ENCODE measurements at places on chromosomes 5 and 9.
A peak's percentile ranks its signal among the peaks of the same experiment; 100 is the strongest.

GRCh38 chr5:75659791-75660450 is 48.7 kb downstream of the ANKDD1B start:
- no peak for DNase-seq

- DNase-seq, result no peak
Observed at GRCh38 chr9:135409286-135410200, 70.0 kb upstream of the PPP1R26 start.

GRCh38 chr5:1292846-1293415 is 1.9 kb downstream of the TERT start:
- no peak for DNase-seq

DNA sequence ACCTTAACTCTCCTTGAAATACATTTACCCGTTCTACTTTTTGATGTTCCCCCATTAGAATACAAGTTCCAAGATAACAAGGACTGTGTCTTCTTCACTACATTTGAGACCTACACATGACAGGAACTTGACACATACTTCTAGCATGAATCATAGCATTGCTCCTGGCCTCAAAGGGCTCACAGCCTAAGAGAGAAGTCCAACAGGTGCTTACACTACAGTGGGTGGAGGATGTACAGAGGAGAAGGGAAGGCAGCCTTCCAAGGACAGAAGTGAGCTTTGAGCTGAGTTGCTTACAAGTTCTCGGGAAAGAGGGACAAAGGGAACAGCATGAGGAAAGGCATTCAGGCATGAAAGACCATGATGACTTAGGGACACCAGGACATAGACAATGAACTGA is 56.9 kb upstream of the MSX2 start:
- no peak for DNase-seq

GRCh38 chr5:23260621-23261020 is 246.8 kb upstream of the PRDM9 start:
- no peak for DNase-seq

DNA sequence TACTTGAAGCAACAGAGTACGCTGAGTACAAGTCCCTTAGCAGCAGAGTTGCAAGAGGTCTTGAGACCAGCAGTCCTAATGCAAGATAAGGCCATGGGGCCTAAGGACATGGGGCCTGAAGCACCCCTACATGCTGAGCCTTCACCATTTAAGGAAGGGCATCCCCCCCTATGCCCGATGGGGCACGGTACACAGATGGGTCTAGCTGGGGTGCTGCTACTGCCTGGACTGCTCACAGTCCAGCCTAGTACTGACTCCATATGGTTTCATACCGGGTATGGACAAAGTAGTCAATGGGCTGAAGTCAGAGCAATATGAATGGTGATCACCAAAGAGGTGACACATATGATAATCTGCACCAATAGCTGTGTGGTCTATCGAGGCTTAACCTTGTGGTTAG is 178.3 kb downstream of the PDE4D start:
- DNase-seq, result no peak

DNA sequence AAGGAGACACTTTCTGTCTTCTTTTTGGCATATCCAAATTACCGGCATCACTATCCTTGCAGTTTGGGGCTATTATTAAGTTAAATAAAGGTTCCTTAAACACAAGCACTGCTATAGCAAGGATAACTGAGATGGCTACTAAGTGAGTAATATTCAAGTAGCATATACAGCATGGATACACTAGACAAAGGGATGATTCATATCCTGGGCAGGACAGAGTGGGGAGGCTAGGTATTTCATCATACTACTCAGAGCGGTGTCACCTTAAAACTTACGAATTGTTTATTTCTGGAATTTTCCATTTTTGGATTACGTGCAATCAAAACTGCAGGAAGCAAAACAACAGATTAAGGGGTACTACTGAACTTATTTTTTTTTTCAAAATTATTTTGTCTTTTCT is 54.1 kb downstream of the FER start:
- DNase-seq, result no peak

GRCh38 chr9:81032831-81033230 is 656.5 kb downstream of the TLE1 start:
- DNase-seq, result no peak

DNA sequence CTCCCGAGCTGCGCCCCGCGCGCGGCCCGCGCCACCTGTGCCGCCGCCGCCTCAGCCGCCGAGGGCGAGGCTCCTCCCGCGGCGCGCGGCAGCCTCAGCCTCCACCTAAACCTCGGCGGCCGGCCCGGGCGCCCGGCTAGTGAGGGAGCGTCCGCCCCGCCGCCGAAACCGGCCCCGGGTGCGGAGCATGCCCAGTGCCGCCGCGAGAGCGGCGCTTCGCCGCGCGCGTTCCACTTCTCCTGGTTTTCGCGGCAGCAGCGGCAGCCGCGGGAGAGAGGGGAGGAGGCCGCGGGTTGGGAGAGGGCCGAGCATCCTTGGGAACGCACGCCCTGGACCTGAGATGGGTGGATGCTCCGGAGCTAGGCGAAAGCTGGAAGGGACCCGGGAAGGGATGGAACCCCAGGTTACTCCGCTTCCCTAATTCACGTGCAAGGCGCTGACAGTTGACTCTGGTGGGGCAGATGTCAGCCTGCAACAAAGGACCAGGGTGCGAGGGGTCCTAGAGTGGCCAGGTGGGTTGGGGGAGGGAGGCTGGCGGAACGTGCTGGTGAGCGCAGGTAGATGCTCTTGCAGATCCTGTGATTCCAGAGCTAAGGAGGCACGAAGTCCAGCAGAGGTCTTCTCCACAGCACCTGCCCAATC is at the start of gene CTNND2:
CTNND2 (minus strand) TSS at position 182 of the 642 bp plus-strand sequence. CDS start 593 bp downstream, outside the sequence.
- no peak for DNase-seq

DNA sequence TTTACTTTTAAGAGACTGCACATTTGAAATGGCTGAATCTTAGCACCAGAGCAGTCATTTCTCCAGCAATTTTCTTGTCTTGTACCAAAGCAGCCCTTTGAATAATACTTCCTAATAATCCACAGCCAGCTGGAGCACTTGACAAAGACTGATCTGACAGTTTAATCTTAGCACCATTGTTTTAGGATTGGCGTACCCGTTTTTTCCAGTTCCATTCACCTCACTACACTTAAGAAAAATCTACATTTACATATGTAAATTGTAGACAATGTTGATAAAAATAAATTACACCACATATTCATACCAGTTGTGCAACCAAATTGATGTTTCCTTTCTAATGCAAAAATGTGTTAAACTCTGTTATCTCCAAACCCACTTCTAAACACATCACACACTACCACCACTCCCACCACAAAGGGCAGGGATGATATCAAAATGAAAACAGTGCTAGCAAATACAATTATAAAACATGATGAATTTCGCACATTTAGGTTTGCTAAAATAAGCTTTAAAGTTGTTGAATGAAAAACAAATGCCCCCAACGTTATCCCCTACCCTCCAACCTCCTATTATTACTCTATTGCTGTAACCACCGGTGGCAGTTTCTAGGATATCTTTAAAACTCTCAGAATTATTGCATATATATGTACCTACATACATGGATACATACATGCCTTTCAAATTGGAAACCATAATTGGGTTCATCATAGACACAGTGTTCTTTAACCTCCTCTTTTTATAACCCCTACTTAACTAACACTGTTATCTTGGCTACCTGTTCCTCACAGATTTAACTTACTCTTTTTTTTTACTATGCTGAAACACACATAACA is 21.5 kb downstream of the SERINC5 start:
- no peak for DNase-seq

DNA sequence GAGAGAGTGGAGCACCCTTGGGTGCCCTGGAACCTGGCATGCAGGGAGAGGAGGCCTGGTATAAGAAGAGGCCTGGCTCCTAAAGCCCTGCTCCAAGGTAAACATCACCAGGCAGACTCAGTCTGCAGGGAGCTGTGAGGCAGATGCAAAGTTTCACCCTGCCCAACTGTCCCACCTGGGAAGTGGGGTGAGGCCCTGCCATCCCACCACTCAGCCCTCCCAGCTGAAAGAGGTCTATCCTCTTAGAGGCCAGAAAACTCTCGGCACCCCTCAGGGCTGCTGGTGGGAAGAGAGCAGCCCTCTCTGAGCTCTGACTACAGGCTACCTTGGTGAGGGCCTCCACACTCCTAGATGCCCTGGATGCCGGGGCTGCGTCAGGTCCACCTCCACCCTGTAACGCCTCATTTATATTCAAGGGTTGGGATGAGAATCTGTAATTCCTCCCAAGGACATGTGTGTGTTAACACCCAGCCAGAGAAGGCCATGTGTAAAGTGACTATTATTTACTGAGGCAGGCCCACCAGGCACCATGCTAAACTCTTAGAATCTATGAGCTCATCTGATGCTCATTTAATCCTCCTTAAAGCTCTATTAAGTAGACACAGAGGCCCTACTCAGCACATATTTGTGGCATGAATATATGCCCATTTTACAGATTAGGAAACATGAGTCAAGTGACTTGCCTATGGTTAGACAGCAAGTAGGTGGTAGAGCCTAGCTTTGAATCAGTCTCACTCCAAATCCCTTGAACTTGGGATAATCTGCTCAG is 205.9 kb downstream of the FSTL4 start:
- no peak for DNase-seq

- DNase-seq, result no peak
Observed at GRCh38 chr5:125597338-125597737, 825.9 kb upstream of the GRAMD2B start.

- no peak for DNase-seq
Observed at GRCh38 chr5:3010953-3011763, 259.7 kb upstream of the IRX2 start.

DNA sequence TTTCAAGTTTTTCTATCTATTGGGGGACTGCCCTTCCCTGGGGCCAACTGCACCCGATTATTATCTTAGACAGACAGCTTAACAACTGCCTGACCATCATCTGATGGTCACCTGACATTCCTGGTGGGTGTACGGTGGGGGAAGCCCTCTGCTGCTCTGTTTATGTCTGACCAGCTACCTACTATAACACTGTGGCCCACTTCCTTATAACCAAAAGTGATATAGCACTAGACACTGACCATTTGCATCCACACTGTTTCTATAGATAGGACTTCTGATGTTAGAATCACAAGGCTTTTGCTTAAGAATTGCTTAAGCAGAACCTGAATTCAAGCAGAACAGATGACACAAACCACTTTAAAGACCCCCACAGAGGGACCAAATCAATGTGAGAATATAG is 110.5 kb upstream of the RAI14 start:
- DNase-seq, result no peak

DNA sequence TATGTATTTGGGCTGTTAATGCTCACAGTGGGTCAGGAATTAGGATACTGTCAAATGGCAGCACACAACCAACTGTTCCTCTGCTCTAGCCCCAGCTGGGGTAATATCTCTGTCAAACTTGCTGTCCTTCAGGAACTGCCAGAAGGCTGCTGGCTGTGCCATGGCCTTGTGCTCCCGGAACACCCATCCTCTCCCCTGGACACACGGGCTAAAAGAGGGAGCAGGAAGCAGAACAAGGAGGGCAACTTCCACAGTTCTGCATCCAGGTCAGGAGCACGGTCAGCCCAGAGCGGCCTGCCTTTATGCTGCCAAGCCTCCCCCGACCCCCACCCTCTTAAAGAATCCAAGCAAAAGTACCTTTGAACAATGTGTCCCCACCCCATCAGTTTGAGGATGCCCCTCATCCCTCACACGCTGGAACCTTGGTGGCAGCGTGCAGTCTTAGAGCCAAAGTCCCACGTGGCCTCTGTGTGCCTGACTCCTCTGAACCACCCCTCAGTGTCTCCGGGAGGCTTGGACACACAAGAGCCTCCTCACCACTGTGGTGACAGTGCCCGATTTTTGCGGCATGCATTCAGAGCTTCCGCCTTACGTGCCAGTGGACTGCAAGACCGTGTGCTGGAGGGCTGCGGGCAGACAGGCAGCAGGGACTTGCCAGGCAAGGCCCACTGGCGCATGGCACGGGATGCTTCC is 60.8 kb downstream of the PSMB7 start:
- DNase-seq, result no peak

DNA sequence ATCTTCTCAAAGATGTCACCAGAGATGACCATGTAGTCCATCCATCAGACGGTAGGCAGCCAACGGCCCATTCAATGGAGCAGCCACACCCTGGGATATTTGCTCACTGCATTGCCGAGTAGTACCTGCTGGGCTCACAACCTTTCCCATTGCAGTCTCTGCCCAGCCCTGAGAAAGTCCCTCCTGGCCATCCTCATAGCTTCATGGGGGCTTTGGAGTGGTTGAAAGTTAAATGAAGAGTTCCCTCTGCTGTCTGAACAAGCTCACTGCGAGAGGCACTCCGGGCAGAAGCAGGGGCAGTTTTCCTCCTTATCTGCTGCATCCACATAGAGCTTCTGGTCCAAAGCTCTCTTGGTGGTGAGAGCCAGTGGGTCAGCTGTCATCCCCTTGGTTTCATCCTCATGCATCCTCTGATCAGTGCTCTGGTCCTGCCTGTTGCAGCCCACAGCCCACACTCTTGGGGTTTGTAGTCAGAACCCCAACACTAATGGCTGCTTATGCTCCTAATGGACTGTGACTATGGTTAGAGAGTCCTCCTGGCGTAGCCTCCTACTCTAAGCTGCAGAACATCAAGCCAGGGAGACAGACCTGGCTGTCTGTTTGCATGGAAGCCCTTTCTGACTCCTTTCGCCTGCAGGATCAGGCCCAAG is 23.3 kb downstream of the TNFSF8 start:
- no peak for DNase-seq

GRCh38 chr9:91006046-91006445 is 204.4 kb downstream of the SYK start:
- DNase-seq, result no peak

DNA sequence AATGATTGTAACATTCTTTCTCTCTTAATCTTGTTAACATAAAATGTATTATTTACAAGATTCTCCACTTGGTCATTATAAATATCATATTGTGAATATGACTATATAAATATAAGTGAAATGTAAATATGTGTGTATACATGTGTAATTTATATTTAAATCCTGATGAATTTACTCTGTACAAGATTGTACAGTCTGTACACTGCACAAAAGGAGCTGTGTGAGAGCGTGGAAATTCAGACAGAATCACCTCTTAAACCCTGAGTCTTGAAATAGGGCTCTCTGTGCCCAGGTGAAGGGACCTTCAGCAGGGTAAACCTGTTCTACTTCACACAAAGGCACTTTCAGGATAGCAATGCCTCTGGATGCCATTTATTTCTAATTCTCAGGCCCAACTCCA is 456.0 kb downstream of the SEMA5A start:
- no peak for DNase-seq

DNA sequence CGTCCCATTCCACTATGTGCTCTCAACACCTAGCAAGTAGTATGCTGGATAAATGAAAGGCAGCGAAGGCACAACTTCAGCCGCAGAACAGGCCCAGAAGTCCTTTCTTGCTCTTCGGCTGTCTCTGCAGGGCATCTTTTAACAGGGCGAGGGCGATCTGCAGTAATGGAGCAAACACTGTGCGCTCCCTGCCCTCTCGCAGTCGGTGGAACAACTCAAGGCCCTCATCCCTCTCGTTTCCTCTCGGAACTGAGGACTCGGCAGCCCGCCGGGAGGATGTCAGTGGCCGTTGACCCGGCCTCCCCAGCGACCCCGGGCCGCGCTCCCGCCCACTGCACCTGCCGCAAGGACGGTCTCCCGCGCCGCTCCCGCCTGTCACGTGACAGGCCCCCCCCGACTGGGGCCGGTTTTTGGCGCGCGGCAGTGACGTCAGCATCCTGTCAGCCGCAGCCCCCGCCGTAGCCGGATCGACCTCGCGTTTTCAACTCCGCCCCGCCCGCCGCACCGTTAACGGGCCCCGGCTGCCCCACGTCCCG is 1.1 kb downstream of the ZNF367 start:
- peak; percentile 87 for DNase-seq

- DNase-seq, result no peak
Observed at GRCh38 chr5:54273715-54274114, 36.7 kb downstream of the ARL15 start.

Measured in stimulated activated CD4-positive, alpha-beta T cell treated with anti-CD3 and anti-CD28 coated beads, Interleukin-12 subunit alpha, Interleukin-12 subunit beta, amount 100 ng/mL, for 48 hours (primary cell).